Kasumi-1 (cell line): ENCODE measurements at places on chromosomes 5 and 9.

DNA sequence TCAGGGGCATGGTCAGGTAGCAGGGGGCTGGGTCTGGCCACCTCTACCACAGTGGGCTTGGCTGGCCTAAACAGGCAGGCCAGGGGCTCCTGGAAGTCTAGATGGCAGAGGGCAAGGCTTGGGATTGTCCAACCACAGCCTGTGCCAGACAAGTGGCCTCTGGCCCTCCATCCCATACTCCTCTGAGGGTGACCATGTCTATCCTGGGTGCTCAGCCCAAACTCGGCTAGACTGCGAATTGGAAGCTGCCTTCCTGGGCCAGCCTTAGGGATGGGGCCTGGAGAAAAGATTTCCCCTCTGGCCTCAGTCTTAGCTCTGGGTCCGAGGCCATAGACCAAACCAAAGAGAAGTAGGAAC, 110.5 kb downstream of the PHF2 start:
- DNase-seq, result no peak

GRCh38 chr9:14932231-14932630, 22.0 kb upstream of the FREM1 start:
- no peak for DNase-seq

DNA sequence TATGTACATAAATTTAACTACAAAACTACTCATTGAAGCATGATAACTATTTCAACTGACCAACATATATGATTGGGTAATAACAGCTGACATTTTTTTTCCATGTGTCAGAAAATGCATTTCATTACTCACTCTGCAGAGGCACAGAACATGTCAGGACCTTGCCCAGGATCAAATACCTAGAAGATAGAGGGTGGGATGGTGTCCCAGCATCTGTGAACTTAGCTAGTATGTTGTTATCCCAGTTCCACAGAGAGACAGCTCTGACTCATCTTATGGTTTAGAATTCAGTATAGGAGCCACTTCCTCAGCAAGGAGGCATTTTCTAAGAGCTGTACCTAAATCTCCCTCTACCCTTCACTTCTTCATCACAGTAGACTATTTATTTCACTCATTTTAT, 1198.6 kb upstream of the ACO1 start:
- DNase-seq, result no peak

GRCh38 chr9:9846557-9846956, 766.2 kb downstream of the PTPRD start:
- DNase-seq, result no peak

DNA sequence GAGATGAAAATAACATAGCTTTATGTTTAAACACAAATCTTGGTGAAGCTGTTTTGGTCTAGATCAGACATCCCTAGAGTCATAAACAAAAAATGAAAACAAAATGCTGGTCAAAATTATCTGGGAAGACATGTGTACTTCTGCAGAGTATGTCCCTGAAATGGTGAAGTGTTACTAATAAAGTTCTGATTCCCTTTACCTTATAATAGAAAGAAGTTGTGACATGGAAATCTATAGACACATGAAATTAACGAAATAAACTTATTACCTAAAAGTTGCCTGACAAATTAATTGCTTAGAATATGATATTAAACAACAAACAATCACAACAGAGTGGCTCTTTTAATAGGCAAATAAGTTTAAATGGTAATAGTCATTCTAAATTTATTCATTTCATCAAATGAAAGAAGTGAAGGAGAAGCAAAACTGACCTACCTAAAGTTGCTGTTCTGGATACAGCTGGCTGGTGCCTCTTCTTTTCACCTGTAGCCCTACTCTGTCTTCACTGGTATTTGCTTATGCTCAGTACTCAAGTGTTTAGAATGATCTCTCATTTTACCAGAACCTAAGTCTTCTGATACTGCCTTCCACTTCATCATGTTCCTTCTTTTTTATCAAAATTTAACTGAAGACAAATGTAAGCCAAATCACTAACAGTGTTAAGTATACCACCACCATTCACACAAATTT, 38.8 kb downstream of the FNIP1 start:
- DNase-seq, result no peak

DNA sequence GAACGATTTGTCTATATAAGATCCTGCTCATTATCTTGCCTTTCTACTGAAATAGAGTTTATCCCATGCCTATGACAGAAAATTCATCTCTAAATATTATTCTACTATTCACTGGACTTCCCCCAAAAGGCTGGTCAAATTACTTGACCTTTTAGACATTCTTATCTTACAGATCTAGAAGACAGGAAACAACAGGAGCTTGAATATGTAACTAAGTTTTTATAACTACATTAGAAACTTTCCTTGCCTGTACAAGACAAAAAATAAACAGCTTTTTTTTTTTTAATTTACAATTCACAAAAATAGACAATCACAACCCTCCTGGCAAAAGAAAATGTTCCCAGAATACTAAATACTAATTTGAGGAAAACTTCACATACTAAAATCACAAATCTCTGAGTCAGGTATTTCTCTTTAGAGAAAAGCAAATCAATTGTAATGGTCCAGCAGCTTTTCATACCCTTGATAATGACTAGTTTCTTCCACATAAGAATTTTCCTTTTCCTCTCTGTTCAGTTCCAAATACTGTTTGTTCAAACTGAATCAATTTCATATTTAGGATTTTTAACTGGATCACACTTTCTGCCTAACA, 68.6 kb downstream of the MLLT3 start:
- no peak for DNase-seq

DNA sequence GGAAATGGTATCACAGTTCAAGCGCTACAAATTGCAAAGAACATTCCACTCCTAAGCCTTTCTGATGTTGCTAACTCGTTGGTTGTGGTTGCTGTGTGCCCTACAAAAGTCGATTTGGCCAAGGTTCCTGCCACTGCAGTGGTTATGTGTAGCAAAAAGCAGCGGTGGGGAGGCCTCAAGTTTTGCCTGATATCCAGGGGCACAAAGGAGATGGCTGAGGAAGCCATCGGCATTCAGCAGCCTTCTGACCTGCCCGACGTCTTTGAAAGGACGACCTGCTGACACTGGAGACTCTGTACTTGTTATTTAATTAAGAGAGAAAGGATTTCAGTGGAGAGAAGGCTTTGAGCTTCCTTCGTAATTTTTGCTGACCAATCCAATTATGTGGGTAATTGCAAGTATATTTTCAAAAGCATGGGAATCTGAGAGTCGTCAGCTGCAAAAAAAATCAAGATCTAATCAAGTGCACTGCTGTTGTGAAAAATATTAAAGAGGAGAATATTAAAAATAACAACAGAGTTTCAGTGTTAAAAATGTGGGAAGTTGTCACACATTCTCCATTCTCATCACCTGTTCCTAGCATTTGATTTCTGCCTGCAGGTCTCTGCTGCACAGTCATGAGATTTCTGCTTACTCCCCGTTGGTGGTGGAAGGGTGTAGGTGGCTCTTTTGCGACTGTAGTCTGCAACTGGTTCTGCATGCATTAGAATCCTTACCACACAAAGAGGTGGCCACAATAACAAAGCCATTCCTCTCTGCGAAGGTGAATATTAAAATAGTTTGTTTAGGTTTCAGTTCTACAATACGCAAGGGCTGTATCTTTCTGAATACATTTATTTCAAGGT, 319.2 kb downstream of the IRX2 start:
- DNase-seq, result no peak

- DNase-seq, result no peak
Measured at GRCh38 chr5:154143211-154143641, 47.3 kb upstream of the GALNT10 start.

GRCh38 chr9:97632248-97632984, 752 bp downstream of the TSTD2 start:
- DNase-seq, result peak; percentile 81

GRCh38 chr9:128927731-128928411, 7.1 kb downstream of the PHYHD1 start:
- peak; percentile 16 for DNase-seq

GRCh38 chr9:36603006-36603405, 30.3 kb downstream of the MELK start:
- no peak for DNase-seq

DNA sequence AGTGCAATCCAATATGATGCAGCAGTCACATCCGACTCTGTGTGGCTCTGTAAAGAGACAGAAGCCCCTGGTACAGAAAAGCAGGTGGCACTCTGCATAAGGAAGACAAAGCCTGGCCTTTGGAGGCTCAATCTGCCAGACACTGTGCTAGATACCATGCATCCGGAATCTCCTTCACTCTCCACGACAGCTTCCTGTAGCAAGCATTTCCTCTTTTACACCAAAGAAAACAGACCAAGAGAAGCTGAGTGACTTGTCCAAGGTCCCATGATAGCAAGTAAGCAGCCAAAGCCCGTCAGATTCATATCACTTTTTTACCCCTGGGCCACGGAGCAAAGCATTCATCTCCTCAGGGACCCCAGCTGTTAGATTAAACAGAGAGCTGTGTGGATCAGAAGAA, 64.2 kb upstream of the SMIM23 start:
- DNase-seq, result peak; percentile 96

GRCh38 chr5:54249210-54250028, 61.0 kb downstream of the ARL15 start:
- peak; percentile 73 for DNase-seq

DNA sequence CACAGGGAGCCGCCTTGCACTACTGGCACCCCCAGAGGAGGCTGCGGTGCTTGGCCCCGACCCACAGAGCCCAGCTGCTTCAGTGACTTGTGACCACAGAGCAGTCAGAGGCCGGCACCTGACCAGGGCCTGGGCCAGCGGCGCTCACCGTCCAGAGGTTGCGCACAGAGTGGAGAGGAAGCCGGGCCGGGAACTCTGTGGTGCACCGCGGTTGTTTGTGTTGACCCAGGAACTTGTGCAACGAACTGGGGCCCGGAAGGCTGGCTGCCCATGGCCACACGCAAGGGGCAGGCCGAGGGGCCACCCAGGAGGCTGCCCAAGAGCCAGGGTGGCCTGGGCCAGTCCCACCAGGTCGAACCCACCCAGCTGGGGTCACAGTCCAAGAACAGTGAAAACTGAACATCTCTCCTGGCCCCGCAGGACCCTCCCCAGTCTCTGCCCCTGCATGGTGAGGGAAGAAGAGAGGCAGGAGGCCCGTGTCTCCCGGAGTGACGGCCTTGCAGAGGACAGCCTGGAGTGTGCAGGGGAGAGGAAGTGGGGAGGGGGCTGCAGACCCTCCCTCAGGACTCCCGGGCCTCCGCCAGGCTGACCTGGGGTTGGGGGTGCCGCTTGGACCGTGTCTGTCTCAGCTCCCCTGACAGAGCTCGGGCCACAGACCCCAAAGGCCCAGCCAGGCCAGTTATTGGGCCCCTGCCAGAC, 42.8 kb upstream of the EGFL7 start:
- peak; percentile 11 for DNase-seq

- no peak for DNase-seq
Measured at GRCh38 chr5:1966461-1966860, 83.7 kb upstream of the IRX4 start.

DNA sequence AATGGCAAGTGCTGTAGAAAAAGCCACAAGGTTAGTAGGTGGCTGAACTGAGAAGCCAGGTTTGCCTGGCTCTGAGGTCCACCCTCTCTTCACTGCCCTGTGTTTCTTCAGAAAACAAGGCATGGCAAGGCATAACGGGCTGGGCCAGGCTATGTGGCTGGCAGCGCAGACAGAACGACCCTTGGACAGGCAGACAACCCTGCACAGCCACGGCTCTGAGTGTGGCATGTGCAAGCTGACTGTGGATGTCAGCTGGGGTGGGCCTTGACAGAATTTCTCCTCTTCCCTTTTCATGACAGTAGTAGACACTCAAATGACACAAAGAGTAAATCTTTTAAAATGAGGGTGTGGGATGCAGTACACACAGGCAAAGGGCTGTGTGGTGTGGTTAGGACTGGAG, 81.7 kb downstream of the MACROH2A1 start:
- no peak for DNase-seq

DNA sequence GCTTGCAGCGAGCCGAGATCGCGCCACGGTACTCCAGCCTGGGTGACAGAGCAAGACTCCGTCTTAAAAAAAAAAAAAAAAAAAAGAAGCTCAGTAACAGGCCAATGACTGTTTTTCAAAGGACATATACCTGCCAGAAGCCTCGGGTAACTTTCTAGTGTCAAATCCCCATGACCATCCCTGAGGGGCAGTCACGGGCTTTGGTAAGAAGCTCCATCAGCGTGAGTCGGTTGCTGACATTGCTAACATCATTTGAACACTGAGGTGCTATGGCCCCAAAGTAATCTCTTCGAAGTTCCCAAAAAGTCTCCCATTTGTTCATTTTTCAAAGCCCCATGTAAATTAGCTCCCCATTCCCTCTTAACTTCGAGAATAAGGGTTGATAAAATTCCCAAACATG, 11.6 kb downstream of the NAIP start:
- no peak for DNase-seq
